ENCODE measurements at places on chromosomes 1 and 21.
A peak's percentile ranks its signal among the peaks of the same experiment; 100 is the strongest.

DNA sequence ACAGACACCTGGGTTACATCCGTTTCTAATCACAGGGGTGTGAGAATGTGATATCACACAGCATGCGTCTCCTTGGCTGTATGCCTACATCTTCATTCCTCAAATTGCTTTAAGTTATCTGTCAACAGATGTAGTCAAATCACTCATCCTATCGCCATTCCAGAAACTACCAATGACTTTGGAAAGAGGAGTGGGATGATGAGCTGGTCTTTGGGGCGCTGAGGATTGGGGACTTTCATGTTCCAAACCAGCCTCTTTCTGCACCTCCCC, 104.8 kb downstream of the NAV1 start:
- no peak for DNase-seq

DNA sequence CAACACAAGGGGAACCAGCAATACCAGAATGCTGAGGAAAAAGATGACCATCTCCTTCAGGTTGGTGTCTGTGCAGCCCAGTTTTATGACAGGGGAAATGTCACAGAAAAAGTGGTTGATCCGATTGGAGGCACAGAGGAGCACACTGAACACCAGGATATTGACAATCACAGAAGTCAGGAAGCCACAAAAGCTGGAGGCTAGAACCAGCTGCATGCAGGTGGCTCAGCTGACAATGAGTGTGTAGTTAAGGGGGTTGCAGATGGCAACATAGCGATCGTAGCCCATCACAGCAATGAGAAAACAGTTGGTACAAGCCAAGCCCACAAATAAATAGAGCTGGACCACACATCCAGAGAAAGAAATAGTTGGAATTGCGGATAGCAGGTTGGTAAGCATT, 16.3 kb upstream of the OR10K1 start:
- DNase-seq = no peak

GRCh38 chr21:14530592-14530991, 15.5 kb downstream of the SAMSN1 start:
- DNase-seq = no peak

DNA sequence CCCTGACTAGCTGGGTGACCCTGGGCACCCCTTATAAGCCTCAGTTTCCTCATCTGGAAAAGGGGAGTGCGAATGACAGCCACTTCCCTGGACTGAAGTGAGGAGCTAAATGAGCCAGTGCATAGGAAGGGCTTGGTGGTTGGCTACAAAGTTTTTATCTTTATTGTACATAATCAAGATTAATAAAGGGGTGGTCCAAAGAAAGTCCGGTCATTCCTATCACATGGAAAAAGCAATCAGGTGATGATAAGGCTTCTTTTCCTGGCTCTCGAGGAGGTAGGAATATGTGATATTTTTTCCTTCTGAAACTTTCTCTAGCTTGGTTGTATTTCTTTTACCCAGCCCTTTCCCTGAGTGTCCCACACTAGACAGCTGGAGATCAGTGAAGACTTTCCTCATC, 56.5 kb downstream of the TMCO4 start:
- DNase-seq = no peak

GRCh38 chr1:55735106-55735505, 519.9 kb upstream of the USP24 start:
- no peak for DNase-seq

- no peak for DNase-seq
Measured at GRCh38 chr1:188325211-188325610, 1496.5 kb downstream of the PLA2G4A start.

GRCh38 chr1:37697737-37698136, 5.4 kb downstream of the CDCA8 start:
- no peak for DNase-seq

DNA sequence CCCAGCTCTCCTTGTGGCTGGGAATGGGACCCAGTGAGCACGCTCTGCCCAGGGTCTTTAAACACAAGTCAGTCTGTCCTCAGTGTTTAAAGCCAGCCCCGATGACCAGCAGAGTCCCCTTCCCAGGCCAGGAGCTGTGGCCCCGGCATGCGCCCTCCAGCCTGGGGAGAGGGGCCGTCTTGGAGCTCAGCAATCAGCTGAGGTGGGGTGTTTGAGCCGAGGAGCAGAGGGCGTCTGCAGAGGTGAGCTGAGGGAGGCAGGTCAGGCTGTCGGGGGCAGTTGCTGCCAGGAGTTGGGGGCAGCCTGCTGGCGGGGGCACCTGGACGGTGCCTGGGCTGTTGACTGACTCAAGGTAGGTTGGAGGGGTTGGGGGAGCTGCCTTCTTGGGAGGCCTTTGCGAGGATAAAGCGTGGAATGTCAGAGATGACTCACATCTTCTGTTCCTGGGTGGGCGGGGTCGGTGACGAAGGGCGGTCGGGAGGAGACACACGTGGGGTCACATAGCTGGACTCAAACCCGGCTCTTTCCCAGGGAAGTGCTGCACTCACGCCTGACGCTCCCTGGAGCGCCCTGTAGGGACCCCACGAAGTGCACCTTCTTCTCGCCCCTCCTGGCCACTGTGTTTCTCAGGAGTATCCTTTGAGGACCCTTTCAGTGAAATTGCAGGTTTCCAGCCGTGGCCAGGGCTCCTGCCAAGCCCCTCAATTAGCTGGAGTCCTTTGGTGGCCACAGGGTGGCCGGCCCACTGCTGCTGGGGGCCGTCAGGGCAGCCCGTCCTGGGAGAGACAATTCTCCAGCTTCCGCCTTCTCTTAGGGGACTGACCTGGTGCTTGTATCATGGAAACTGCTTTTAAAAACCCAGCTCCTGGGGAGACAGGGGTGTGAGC, 86.2 kb downstream of the SIK1 start:
- DNase-seq = no peak

DNA sequence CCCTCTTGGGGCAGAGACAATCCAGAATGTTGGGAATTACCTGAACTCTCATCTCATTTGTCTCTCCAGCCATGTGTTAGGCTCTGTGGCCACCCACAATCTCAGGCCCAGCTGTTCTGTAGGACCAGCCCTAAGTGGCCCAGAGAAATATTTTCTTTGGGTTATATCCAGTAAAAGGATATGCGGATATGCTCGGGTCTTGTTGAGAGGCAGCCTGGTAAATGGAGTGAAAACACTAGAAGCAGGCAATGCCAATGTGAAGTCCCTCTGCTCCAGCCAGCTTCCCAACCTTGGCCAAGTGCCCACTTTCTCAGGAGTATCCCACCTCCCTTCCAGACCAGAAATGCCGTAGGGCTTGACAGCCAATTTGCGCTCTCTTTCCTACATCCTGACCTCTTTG, 192.2 kb downstream of the ST6GALNAC3 start:
- no peak for DNase-seq

- no peak for DNase-seq
Measured at GRCh38 chr1:10249808-10250457, 39.6 kb downstream of the KIF1B start.

DNA sequence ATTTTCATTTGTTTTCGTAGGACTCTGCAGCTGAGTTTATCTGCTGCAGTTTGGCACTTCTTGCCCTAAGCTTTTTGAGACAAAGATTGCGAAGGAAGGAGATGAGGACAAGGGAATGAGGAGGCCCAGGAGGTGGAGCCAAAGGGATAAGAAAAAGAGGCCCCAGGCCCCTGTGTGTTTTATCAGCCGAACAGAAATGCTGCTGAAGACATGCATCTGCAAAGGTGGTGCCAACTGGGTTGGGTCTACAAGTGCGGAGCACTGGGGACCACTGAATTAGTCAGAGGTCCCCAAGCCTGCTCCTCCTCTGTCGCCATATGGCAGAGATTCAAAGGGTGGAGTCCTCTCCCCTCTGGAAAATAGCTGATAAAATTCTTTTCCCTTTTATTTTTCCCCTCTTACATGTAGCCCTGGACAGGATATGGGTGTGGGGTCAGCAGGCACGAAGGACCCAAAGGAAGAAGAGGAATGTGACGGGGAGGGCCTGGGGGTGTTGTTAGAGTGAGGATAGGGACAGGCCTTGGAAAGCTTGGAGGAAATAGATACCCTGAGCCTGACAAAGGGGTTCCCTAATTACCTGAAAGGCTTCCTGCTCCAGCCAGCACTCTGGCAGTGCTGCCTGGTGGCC, 2.7 kb downstream of the CD34 start:
- DNase-seq = no peak

DNA sequence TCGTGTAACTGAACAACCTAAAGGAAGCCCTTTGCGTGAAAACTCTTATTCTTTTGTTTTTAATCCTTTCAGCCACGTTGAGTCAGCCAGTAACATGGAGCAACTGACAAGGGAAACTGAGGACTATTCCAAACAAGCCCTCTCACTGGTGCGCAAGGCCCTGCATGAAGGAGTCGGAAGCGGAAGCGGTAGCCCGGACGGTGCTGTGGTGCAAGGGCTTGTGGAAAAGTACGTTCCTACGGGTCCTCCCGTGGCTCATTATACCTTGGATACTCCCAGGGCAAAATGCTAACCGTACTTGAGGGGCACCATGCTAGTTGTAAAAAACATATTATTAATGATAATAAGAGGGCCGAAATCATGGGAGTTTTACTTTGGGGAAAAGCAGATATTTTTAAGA, 49.4 kb downstream of the LAMC2 start:
- no peak for DNase-seq

DNA sequence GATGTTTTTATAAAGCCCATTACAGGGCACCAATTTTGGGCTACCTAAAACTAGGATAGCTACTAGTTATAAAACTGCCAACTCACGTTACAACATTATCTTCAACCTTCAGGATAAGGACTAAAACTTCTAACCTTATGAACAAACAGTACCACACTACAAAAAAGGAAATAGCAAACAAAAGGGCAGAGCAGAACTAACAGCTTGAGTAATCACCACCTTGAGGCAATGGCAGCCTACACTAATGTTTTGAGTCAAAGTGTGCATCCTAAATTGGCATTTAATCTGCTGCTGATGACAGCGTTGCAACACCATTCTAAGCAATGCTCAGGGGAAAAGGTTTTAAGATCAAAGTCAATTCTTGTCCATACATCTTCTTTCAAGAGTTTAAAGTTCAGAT, 27.2 kb downstream of the PTP4A2 start:
- DNase-seq = no peak

DNA sequence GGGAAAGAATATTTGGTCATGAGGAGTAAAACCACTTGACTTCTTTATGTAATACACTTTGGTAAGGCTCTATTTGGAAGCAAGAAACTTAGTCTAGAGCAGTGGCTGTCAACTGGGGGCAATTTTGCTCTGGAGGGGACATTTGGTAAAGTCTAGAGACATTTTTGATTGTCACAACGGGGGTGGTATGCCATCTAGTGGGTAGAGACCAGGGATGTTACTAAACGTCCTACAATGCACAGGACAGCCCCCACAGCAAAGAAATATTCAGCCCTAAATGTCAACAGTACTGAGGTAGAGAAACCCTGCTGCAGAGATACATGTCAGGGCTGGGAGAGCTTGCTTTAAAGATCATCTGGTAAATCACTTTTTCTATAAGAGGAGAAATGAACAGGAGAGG, 13.5 kb downstream of the FUCA1 start:
- DNase-seq = no peak

- no peak for DNase-seq
Measured at GRCh38 chr1:236257216-236257615, 24.5 kb downstream of the ERO1B start.

DNA sequence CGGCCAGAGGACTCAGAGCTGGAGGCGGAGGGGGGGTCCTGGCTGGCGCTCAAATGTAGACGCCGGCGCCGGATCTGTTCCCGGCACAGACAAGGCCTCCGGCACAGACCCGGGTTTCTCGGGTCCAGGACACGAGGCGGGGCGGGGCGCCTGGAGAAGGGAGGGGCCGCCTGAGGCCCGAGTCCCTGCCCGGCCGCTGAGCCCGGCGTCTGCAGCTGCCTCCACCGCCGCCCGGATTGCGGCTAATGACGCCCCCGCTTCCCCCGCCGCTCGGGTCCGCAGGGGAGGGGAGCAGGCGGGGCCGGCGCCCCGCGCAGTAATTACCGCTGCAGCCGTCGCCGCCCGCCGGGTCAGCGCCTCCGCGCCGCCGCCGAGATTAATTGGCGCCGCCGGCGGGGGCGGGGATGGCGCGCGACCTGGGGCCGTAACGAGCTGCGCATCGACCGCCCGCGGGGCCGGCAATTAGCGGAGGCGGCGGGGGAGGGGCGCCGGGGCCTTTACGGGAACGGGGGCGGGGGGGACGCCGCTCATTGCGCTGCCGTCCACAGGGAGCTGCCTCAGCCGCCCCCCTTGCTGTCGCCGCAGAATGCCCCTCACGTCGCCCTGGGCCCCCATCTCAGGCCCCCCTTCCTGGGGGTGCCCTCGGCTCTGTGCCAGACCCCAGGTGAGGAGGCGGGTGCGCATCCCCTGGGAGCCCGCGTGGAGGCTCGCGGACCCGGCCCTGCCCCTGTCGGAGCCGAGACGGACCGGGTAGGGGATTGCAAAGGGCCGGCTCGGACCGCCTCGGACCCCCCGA, 17.3 kb downstream of the NOC2L start:
- no peak for DNase-seq

GRCh38 chr1:39898648-39899603, 2.8 kb downstream of the MYCL start:
- DNase-seq = no peak

- DNase-seq = no peak
Measured at GRCh38 chr21:39056636-39057035, 126.6 kb downstream of the PSMG1 start.

DNA sequence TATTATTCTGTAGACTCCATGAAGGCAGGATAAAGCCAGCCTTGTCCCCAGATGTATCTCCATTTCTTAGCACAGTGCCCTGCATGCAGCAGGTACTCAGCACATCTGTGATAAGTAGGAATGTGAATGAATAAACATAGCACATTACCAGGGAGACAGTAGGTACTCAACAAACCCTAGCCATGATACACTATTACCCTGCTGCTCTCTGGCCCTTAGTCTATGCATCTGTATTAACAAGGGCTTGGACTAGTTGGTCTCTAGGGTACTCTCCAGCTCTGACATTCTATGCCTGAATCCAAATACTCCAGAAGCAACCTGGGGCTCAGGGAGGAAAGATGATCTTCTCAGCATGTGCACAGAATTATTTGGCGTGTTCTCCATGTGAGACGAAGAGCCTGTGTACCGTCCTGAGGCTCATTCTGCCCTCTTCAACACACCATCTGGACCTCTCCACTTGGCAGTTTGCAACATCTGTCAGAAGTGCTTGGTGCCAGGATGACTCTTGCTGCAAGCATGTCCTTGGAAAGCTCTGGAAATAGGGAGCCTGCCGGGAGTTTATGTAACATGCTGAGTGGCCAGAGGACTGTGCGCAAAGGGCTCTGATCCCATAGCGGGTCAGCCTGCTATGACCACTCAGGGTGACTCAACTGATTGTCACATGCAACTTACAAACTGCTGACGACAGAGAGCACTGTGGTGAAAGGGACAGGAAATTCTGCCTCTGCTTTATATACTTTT, 228.2 kb upstream of the USP24 start:
- no peak for DNase-seq

DNA sequence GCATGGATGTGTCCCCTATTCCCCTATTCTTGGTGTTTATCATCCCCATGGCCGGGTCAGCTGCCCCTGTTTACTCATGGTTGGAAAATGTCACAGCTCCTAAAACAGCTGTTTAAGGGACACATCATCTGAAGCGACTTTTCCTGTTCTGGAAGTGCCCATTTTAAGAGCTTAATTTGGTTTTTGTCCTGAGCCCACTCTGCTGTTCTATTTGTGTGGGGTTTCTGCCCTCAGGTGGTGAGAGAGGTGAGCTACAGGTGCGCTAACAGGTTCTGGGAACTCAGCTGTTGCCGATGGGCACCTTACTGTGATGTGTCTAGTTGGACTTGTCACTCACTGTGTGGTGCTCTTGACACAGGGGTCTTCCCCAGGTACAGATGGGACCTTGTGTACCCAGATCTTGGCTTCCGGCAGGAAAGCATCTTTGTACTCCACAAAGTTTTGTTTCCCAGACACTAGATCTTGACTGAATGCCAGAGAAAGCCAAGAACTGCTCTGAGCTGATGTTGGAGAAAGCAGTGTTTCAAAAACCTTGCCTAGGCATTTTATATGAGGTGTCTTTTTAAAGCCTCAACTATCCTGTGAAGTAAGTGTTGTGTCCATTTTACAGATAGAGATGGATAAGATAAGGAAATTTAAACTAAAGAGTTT, 59.0 kb upstream of the CD1D start:
- DNase-seq = peak; percentile 15

Measured in activated CD4-positive, alpha-beta T cell treated with anti-CD3 and anti-CD28 coated beads for 4 hours (primary cell).